ENCODE measurements at places on chromosomes 7 and 10.
A peak's percentile ranks its signal among the peaks of the same experiment; 100 is the strongest.

GRCh38 chr7:47664650-47665195, 82.8 kb upstream of the TNS3 start:
- DNase-seq, result no peak

DNA sequence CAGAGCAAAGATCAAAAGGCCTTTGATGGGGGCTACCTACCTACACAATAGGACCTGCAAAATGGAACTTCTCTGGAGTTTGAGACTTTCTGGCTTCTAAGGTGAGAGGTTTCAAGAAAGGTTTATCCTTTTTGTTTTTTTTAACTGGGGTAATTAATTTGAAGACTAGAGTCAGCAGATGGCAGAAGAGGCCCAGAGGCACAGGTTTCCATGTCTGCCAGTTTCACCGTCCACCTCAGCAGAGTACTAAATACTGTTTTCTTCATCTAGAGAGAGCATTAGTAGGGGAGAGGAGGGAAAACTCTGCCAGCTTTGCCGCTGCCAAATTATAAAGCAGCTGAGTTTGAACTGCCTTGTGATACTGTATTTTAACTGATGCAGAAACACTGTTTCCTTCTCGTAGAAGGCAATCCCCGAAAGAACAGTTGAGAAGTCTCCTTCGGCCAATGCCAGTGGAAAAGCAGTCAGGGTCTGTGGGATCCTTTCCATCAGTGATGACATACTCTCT, 138.7 kb downstream of the SLC25A13 start:
- no peak for DNase-seq

- no peak for DNase-seq
Observed at GRCh38 chr7:105654095-105654686, 72.9 kb upstream of the EFCAB10 start.

GRCh38 chr10:126433351-126433750, 45.1 kb upstream of the ADAM12 start:
- DNase-seq, result no peak

- DNase-seq, result no peak
Observed at GRCh38 chr10:84551437-84552120, 223.2 kb downstream of the CCSER2 start.

DNA sequence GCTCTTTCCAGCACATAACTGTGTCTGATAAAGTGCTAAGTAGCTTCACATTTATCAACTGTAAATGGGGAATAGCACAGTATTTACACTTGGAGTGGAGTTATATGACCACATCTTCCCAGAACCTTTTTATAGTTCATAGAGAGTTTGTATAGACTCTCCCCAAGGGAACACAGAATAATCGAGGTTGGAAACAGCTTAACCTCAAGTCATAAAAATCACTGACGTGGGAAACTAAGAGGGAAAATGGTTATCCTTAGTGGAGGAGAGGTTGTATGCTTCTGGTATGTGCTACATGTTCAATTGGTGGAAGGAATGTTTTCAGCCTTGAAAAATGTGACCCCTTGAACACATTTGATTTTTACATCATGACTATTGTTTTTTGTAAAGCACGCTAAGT, 167.9 kb upstream of the KIAA1217 start:
- DNase-seq, result no peak

GRCh38 chr7:102469351-102469971, 4.7 kb downstream of the LRWD1 start:
- peak; percentile 48 for DNase-seq

DNA sequence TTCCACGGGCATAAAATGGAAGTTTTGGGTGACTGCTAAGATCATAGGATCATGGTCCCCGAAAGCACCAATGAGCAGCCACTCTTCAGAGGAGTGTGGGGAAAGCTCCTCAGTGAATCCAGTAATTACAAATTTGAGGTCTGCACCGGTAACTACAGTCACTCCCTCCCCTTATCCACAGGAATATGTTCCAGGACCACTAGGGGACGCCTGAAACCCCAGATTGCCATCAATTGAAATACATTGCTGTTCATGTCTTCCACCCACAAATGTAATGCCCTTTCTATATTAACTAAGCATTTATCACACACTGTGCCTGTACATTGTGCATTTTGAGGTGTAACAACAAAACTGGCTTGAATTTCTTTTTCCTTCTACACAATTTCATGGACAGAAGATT, 447.9 kb upstream of the PFKP start:
- no peak for DNase-seq

- DNase-seq, result no peak
Observed at GRCh38 chr7:32047075-32047474, 23.1 kb downstream of the PDE1C start.

DNA sequence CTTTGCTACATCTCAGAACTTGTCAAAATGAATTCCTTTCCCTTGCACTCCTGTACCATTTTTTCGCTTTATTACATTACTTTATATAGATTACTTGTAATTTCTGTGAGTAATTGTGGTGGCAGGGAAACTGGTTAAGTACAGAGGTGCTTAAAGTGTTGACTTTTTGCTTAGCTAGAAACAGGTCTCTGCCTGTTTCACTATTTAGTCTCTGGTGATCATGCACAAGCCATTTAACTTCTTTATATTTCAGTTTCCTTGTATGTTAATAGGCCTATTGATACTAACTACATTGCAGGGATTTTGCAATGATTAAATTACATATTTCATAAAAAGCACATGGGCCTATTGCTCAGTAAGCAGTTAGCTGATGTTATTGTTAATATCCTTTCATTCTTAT, 233.8 kb downstream of the PRKG1 start:
- no peak for DNase-seq
